T follicular helper cell (primary cell): ENCODE measurements at places on chromosomes 16 and 17.

DNA sequence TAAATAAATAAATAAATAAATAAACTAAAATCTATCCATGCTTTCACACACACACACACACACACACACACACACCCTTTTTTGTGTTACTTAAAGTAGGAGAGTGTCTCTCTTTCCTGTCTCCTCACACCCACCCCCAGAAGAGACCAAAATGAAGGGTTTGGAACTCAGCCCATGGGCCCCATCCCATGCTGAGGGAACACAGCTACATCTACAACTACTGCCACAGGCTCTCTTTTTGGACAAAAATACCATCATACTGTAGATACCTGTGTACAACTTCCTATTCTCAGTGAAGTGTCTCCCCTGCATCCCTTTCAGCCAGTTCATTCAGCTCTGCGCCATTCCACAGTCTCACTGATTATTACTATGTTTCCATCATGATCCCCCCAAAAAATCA, 1.9 kb upstream of the HBA2 start:
- no peak for DNase-seq

- DNase-seq, result no peak
These were observed 27.0 kb upstream of the DHX8 start for GRCh38 chr17:43456661-43457361.

GRCh38 chr16:77330332-77331042, 104.3 kb downstream of the ADAMTS18 start:
- DNase-seq, result no peak

- DNase-seq, result no peak
These were observed 21.8 kb downstream of the DRC3 start for GRCh38 chr17:17994271-17995069.

DNA sequence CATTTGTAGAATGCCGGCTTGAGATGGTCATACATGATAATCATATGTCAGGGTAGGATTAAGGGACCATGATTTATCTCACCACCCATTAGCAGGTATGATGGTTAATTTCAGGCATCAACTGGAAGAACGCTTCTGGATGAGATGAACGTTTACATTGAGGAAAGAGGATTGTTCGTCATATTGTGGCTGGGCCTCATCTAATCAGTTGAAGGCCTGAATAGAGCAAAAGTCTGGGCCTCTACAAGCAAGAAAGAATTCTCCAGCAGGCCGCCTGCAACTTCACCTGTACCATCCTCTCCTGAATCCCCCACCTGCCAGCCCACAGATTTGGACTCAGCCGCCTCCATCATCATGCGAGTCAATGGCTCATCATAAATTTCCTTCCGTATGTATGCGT, 30.6 kb upstream of the XYLT1 start:
- DNase-seq, result no peak

GRCh38 chr16:87789437-87790291, 23.9 kb upstream of the KLHDC4 start:
- no peak for DNase-seq

GRCh38 chr16:66712512-66712911, 16.0 kb upstream of the CMTM4 start:
- no peak for DNase-seq

GRCh38 chr17:11363565-11364117, 122.6 kb downstream of the SHISA6 start:
- no peak for DNase-seq

GRCh38 chr17:31484821-31485220, 93.3 kb downstream of the RAB11FIP4 start:
- no peak for DNase-seq

DNA sequence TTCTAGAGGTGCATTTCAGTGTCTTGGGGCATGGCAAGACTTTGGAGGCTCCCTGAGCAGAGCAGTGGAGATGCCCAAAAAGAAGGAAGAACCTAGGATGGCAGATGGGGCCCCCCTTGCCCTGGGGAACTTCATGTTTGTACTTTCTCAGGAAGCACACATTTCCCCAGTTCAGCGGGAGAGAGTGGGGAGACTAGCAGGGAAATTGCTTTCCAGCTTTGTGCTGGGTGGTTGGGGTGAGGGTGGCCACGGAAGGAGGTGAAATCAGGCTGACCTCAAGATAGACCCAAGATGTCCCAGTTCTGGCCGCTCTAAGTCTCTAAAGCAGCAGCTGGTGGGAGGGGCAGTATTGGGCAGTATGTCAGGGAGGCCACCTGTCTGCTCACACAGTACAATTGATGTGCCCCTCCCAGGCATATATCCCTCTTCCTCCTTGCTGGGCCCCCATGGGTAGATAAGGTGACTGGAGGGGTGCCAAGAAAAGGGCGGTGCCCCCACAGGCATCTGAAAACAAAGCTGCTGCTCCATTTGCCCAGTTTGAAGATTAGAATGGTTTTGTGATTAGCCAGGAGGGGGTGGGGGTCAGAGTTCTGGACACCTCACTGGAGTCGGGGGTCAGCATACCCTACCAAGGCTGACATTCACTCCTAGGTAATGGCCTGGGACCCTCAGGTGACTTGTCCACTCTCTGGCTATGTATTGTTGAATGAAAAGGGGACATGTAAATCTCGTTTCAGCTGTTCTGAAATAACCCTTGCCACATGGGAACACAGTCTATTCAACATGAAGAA, 17.1 kb upstream of the NAGLU start:
- DNase-seq, result no peak
